NCI-H524 (cell line): ENCODE measurements at places on chromosomes 16 and 17.

GRCh38 chr16:85370543-85370880, 242.6 kb upstream of the GSE1 start:
- no peak for DNase-seq

DNA sequence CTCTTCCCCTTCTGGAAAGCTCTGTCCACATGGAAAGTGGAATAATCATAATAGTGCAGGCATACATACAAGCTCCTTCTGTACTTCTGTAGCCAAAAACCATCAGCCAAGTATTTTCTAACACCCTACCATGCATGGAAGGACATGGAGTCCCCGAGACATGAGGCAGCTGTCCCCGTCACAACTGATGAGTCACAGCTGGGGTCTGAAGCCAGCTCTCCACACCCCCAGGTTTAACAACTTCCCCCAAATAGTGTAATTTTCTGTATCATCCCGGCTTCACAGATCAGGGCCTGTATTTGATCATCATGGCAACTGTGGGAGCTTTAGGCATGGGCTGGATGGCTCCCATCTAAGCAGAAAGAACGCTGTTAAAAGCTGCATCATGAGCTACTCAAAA, 16.6 kb downstream of the C16orf96 start:
- no peak for DNase-seq

- peak; percentile 55 for DNase-seq
Observed at GRCh38 chr17:79114458-79115301, 40.1 kb downstream of the ENGASE start.

- no peak for DNase-seq
Observed at GRCh38 chr16:351804-352520, 561 bp downstream of the AXIN1 start.

DNA sequence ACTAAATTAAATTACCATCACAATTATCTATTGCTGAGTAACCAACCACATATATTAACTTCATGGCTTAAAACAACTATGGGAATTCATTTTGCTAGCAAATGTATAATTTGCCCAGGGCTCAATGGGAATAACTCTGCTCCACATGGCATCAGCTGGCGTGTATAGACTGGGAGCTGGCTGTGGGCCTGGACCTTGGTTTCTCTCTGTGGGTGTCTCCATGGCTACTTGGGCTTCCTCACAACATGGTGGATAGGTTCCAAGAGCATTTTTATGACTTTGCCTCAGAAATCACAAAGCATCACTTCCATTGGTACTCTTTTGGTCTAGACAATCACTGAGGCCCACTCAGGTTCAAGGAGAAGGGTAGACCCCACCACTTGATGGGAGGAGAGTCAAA, 144.9 kb downstream of the SOCS1 start:
- DNase-seq, result no peak

DNA sequence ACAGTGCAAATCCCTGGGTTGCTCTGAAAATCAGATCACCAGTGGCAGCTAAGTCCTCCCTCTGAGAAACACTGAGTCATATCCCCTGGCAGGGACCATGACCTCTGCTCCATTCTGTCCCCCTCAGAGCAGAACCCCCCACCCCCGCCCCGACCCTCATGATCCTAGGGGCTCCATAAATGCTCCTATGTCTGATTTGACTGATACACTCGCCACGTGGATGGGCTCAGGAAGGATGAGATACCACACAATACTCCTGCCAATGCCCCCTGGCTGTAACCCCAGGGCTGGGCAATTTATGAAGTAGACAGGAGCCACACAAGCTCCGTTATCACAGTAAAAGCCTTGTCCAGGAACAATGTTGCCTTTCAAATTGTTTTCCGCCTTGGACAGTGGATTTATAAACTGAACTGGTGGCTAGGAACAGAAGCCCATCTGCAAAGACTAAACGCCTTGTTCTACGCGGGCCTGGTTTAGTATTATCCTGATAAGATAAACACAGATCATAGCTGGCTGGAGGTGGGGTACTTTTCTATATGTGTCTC, 394.8 kb downstream of the SLC39A11 start:
- DNase-seq, result no peak

- DNase-seq, result no peak
Observed at GRCh38 chr17:34909040-34909439, 52.2 kb downstream of the CCT6B start.

GRCh38 chr16:81204798-81205680, 33.5 kb upstream of the BCO1 start:
- DNase-seq, result no peak

- no peak for DNase-seq
Observed at GRCh38 chr16:22053921-22054341, 38.4 kb upstream of the VWA3A start.
